ENCODE measurements at places on chromosomes 11 and 22.

DNA sequence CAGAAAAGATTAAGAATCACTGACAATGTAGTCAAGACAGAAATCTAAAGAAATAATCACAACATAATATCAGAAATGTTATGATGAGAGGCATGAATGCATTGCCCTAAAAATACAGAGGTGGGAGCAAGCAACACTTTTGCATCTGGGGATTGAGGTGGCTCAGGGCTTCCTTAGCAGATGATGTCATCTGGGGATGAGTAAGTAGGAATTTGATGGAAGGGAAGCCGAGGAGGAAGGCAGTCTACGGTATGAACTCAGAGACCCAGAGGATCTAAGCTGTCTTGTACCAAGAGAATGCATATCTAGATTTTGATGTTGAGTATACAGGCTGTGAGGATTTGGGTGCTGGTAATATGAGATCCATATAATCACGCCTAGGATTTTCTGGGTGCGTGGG is 193.0 kb upstream of the SNX19 start:
- DNase-seq: no peak

DNA sequence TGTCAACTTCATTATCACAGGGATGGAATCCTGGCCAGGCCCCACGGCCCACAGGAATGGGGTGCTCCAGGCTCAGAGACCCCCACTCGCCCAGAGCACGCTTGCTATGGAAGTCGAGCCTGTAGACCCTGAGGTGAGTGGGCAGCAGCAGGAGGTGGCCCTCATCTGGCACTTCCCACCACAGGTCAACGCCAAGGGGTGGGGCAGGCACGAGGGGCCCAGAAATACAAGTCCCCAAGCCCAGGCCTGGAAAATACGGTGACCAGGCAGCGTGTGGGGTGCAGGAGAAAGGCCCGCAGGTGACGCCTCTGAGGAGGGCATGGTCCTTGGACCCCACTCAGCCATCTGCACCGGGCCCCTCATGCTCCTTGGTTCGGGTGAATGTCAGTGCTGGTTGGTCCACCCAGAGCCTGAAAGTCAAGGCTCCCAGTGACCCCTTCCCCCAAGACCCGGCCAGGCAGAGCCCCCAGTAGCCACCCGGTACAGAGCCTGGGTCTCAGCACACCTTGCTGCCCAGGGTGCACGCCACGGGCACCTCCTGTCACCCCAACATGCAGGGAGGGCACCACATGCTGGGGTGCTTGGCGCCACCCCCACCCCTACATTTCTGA is 2.4 kb downstream of the MOB2 start:
- no peak for DNase-seq

DNA sequence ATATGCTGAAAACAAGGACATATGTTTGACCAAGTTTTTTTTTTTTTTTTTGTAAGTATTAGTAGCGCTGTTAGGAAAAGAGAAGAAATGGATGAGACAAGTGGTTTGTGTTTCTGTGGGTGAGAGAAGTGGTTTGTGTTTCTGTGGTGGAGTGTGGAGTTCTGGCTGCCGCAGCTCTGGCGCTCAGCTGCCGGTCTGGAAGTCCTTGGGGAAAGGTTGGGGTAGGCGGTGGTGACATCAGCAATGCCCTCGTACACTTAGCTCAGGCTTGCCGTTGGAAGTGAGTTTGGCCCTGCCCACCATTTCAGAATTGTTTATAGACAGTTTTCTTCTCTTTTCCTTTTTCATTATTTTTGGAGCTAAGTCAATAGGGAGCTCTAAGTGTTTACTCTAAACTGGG is 116.6 kb downstream of the TBC1D22A start:
- DNase-seq: no peak

DNA sequence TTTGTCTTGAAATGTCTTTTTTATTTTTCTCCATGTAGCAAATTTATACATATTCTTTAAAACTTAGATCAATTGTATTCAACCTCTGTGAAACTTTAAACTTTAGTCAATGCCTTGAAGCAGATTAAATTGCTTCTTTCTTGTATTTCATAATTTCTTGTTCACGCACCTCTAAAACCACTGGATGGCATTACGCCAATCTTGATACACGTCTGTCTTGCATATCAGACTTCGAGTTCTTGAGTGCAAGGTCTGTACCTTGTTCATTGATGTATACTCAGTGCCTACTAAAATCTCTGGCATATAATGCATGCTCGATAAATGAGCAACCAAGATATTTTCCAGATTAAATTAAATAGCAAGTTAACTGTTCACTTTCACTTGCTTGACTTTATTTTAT is 236.8 kb downstream of the CASP12 start:
- no peak for DNase-seq

DNA sequence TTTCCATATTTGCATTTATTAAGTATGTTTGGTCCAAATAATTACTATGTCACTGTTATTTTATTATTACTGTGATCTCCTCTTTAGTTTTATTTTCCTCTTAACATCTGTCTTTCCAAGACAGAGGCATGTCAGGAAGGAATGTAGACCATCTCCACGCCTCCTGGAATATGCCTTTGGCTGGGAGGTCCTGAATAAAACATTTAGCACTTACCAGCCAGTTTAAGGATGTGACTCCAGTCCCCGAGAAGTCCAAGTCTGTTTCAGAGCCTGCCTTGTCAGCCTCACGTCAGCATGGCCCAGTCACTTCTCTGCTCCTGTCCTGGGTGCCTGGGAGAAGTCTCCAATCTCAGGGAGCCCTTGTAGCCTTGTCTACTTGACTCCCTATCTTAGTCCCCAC is 74.5 kb downstream of the NCAM1 start:
- no peak for DNase-seq

GRCh38 chr11:10298342-10298741 is 4.3 kb upstream of the SBF2 start:
- DNase-seq: no peak

GRCh38 chr11:120326845-120327281 is 1.8 kb downstream of the TLCD5 start:
- DNase-seq: no peak

- DNase-seq: no peak
Measured at GRCh38 chr11:70505331-70505731, 107.0 kb downstream of the CTTN start.

GRCh38 chr11:131656839-131657211 is 286.4 kb downstream of the NTM start:
- DNase-seq: no peak

GRCh38 chr11:13928566-13929251 is 33.8 kb upstream of the SPON1 start:
- DNase-seq: no peak

DNA sequence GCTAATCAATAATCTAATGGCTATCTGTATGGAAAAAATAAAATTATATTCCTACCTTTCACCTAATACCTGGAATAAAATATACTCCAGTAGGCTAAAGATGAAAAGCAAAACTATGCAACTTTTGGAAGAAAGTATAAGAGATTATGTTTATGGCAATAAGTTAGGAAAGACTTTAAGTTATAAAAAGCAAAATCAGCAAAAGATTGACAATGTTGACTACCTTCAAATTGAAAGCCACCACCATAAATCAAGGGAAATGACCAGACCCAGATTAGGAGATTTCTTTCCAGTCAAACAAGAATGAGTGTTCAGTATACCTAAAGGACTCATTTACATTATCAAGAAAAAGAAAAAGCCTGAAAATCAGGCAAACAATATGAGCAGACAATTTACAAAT is 159.1 kb upstream of the ZBED5 start:
- no peak for DNase-seq

- DNase-seq: no peak
Measured at GRCh38 chr22:35611200-35611890, 5.8 kb downstream of the MB start.

GRCh38 chr22:27782088-27782487 is 19.5 kb downstream of the MN1 start:
- no peak for DNase-seq

GRCh38 chr11:2385156-2386151 is 8.3 kb downstream of the CD81 start:
- no peak for DNase-seq

DNA sequence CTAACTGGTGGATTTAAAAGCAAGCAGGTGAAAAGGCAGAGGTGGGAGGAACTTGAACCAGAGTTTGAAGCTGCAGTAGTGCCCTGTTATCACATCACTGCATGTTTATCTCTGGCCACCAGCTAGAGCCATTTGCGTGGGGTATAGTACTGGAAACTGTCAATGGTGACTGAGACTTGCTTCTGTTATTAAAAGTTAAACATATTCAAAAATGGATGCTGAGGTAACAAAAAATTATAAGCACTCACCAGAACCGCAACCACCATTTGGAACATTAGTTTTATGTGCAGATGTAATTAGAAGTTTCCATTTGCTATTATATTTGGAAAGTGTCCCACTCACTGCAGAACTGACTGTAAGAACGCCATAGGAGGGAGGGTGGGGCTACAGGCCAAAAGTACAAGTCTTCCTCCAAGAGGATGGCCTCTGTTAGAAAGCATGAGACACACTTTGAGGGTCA is 1.2 kb upstream of the CD59 start:
- DNase-seq: no peak

- no peak for DNase-seq
Measured at GRCh38 chr22:30636226-30637077, 871 bp downstream of the SLC35E4 start.

DNA sequence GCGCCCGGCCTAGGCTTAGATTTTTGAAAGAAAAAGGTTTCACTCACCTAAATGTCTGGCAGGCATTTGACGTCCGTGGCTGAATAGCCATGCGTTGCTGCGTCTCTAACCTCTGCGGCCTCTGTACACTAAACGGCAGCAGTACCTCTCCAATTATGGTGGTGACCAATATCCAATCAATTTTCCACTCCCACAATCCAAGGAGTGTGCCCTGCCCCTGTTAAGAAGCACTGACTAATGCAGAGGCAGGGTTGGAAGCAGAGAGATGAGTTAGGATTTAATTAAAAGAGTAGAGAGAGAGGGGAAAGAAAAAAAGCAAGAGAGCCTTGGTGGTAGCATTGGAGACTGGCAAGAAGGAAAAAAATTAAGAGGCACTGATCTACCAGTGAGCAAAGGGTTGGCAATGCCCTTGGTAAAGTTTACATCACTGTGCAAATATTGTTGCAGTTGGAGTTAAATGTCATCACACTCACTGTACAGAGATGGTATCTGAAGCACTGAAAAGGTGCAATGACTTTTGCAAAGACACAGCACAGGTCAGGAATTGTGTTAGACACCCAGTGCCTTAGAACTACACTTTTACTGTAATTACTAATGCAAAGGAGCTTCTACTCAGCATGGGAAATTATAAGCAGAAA is 526.7 kb downstream of the NTM start:
- DNase-seq: no peak

DNA sequence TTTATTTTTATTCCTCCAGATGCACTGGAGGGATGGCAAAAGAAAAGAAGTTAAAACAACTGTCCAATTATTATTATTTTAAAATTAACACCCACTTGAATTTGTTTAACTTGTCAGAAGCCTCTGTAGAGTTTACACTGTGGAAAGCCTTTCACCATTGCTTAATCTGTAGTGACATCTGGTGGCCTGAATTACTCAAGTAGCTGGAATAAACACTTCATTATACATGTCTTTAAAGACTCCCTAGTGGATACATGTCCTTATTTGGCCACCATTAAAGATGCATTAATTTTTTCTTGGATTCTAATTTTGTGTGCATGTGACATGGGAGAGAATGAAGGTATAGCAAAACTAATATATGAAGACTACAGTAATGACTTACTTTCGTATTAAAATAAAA is 1496.5 kb downstream of the FAM181B start:
- DNase-seq: no peak

- DNase-seq: no peak
Measured at GRCh38 chr22:26648011-26648497, 9.3 kb upstream of the MIAT start.

DNA sequence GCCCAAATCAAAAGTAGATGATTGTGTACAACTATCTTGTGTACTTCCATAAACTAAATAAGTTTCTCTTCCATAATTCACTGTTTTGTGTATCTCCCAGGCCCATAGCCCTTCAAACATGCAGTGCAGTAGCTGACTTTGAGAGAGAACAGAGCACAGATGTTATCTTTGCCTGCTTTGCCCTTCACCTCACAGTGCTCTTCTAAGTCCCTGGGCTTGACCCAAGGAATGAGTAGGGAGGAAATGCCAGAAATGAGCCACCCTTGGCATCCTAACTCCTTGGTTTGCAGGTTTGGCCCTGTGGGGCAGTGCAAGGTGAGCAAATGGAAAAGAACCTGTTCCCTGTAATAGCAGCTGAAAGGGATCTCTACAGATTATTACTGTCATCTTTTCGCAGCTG is 79.2 kb downstream of the STIM1 start:
- no peak for DNase-seq

DNA sequence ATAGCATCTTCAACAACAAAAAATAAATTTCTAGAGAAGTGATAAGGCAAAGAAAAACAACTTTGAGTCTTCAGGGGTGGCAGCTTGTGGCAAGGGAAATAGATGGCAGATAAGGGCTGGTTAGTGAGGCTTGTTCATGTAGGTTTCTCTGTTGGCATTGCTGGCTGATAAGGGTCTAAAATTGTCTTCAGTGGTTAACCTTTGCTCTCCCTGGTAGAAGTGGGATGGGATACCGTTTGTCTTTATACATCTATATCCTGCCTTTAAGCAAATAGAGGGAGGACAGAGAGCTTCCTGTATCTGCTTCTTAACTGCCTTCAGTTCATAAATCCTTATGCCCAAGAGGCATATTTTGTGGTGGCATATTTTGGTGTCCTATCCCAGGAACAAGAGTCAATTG is 57.1 kb downstream of the TRAF6 start:
- DNase-seq: no peak

GRCh38 chr11:111018566-111018965 is 227.0 kb upstream of the POU2AF2 start:
- no peak for DNase-seq

All from activated T-cell treated with anti-CD3 and anti-CD28 coated beads for 24 hours (primary cell).